ENCODE measurements at places on chromosomes 5 and 9. TPM values are rescaled to one million over a fixed set of nuclear protein-coding genes. Genes with fewer than 3 reads are reported as not detected.

GRCh38 chr5:132060501-132061161, at the start of gene IL3:
Gene IL3 (plus strand): TSS chr5:132060655. CDS start chr5:132060707, 52 bp downstream.
- H3K27me3 ChIP-seq, result no peaks in the 10 kb centered on the region
- no peak within 1 kb of the TSS for H3K27ac ChIP-seq
- H3K4me1 ChIP-seq, result no peaks in the 10 kb centered on the region

The ATP6V0E1 gene
- 215 TPM for polyA plus RNA-seq

The PCDH12 gene
- polyA plus RNA-seq, result 0.02 TPM

DNA sequence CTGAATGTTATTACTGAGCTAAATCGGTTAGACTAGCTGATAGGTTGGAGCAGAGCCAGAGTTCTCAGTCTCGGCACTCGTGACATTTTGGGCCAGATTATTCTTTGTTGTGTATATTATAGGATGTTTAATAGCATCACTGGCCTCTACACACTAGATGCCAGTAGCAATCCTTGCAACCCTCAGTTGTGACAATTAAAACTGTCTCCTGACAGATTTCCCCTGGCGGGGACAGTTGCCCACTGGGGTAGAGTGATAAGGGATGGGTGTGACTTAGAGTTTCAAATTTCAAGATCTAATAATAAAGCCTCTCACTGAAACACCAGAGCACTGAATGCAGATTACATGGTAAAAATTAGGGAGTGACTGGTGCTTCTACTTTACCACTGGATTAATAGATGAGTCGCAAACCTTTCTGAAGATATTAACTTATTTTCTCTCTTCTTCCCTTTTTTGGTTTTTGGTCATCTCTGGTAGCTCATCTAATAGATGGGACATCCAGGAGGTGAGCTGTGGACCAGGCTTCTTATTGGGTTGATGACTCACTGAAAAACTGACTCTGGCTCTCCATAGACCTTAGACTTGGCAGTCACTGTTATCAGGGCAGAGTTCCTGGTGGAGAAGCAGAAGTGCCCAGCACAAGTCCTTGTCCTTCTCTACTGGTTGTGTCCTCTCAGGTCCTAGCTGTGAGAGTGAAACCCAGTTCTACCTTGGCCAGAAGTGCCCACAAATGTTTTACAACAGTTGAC, 150.3 kb downstream of the UNC13B start:
- no peak for DNase-seq
- no peak overlapping the region for H3K4me3 ChIP-seq
- no peak overlapping the region for H3K27ac ChIP-seq
- H3K27me3 ChIP-seq, result no peaks in the 10 kb centered on the region
- H3K4me1 ChIP-seq, result no peaks in the 10 kb centered on the region
- H3K36me3 ChIP-seq, result 0 out of 2 replicates have a peak, but pooled peaks cover 3% of the 10 kb centered on the region

The PLAC8L1 gene
- polyA plus RNA-seq, result 0.55 TPM

GRCh38 chr9:96418920-96419690, 935 bp upstream of the ZNF367 start:
- peak; percentile 83 for DNase-seq
- peaks cover 15% of the 10 kb centered on the region for H3K4me1 ChIP-seq
- no peaks in the 10 kb centered on the region for H3K36me3 ChIP-seq
- peak overlapping the region; percentile 90 for H3K4me3 ChIP-seq
- peak overlapping the region; percentile 90 for H3K27ac ChIP-seq

GRCh38 chr5:80134876-80135275, 99.7 kb downstream of the THBS4 start:
- H3K36me3 ChIP-seq, result no peaks in the 10 kb centered on the region
- H3K27ac ChIP-seq, result no peak overlapping the region
- no peaks in the 10 kb centered on the region for H3K4me1 ChIP-seq
- no peak for DNase-seq

The CCNJL gene
- 6.6 TPM for polyA plus RNA-seq

GRCh38 chr5:98905857-98906688, 22.7 kb downstream of the CHD1 start:
- peak; percentile 22 for DNase-seq
- H3K4me3 ChIP-seq, result no peak overlapping the region
- no peaks in the 10 kb centered on the region for H3K4me1 ChIP-seq

The HK3 gene
- polyA plus RNA-seq, result 0.02 TPM

Measured in SK-N-SH (cell line).